Ascending aorta (tissue), 2 donors: ENCODE measurements at places on chromosomes 1 and 21. TPM values are rescaled to one million over a fixed set of nuclear protein-coding genes. Genes with fewer than 3 reads are reported as not detected.

- DNase-seq, result no peak
Measured at GRCh38 chr1:161427733-161428516, 60.2 kb upstream of the CFAP126 start.

DNA sequence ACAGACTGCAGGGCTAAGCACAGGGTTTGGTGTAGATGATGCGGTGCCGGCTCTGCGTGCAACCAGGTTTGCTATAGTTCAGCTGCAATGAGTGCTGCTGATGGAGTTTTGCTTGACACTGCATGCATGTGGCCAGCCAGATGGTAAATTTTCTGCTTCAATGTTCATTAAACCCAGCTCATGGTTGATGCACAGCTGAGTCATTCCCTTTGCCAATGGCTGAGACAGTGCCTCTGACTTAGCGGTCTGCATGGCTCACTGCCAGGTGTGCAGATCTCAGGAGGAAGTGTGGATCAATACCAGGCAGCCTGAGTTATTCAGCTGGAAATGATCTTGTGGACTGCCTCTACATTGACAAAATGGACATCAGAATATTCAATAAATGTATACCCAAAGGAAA, 172.7 kb upstream of the ZP4 start:
- DNase-seq, result no peak

- DNase-seq, result no peak
Measured at GRCh38 chr1:198169672-198170071, 12.9 kb downstream of the NEK7 start.

DNA sequence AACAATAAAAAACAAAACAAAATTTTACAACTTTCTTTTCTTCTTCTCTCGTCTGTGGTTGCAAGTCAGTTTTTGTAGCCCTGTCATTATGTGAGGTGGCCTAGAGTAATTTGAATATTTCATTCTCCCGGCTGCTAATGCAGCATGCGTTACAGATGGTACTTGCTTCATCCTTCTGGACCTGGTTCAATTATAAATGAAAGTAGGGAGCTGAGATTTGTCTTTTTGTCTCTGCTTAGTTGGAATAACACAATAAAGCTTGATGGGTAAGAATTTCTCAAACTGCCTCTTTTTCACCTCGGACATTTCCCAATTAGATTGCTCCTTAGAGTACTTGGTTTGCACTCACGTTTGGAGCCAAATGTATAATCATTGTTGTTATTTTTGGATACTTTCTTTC, 201.6 kb downstream of the PBX1 start:
- no peak for DNase-seq

DNA sequence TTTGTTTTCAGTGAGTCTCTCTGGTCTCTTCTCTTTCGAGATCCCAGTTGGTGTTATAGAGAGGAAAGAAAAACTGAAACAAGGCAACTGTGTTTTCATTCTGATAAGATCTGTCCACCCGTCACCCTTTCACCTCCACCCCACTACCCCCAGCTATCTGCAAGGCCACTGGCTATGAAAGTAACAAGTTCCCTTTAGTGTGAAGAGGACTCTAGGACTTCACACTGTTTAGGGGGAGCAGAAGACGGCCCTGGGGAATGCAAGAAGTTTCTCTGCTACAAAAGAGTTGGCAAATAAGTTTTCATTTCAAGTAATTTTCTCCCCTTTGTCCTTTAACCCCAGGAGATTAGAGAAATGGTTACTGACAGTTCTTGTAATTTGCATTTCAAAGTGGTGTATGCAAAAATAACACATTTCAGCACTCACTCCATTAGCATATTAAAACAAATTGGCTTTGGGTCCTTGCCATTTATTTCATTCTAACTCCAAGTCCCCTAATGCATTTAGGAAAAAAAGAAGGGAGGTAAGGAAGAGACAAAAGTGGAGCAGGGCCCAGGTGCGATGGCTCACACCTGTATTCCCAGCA, 79.6 kb upstream of the PPM1J start:
- DNase-seq, result no peak

GRCh38 chr21:37827913-37828312, 88.3 kb downstream of the KCNJ6 start:
- DNase-seq, result no peak

DNA sequence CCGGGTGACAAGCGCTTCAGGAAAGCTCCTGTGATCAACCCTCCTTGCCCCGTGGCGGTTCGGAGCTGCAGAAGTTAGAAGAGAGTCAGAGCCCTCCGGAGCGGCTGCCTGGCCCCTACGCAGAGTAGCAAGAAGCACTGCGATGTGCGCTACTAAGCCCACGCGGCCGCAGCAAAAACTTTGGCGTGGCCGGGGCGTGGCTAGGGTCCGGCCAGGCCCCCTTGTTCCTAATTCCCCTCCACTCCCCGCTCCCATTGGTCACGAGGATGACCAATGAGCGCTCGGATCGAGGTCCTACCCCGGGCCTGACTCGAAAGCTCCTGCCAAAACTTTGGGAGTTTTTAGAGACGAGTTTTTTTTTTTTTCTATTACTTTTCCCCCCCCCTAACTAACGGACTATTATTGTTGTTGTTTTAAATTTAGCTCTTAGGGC, at the start of gene HLX:
Gene HLX (plus strand): TSS at position 368 of the 433 bp plus-strand sequence. CDS start 415 bp downstream, outside the sequence.
- DNase-seq, result peak; percentile 94

DNA sequence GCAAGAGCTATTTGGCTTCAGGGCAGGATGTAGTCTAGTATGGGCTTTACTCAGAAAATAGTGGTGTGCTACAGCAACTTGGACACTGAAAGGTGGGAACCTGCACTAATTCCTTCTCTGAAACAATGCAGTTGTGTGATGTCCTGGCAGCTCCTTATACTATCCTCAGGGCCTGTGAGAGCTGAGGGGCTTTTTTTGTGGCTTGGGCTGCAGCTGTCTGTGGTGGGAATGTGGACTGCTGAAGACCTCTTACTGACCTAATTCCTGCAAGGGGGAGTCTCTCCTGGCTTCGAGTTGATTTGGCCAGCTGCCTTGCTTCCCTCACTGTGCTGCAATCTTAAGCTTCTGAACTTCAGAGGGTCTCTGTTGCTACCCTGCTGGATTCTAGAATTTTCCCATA, 22.3 kb upstream of the CHODL start:
- no peak for DNase-seq

DNA sequence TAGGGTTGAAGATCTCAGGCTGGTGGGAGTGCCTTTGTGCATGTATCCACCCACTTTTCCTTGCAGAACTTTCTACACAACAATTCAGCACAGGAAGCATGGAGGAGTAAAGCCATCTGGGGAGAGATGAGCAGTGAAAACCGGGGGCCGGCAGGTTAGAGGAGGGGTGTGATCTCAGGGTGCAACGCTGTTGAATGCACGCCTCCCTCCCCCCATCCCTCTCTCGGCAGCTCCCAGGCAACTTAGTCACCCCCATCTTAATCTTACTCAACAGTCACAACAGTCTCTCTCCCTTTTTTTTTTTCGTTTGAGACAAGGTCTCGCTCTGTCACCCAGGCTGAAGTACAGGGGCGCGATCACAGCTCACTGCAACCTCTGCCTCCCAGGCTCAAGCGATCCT, 16.6 kb upstream of the ABCG1 start:
- DNase-seq, result no peak

GRCh38 chr1:172431204-172431603, 10.7 kb downstream of the C1orf105 start:
- no peak for DNase-seq

DNA sequence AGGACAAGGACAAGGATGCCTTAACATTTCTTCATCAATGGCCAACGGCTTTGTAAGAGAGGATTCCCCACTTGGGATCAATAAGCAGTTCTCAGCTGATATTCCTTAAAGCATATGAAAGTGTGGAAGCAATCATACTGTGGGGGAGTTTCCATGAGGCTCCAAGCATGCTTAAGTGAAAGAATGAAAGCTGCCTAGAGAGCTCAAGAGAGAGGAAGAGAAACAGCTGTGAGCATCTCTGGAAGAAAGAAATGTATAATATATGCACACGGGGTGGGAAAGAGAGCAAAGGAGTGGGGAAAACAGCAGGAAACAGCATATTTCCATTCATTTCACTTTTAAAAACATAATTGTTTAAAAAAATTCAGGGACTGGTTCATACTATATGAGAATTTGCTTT, 94.7 kb upstream of the WARS2 start:
- no peak for DNase-seq

The KIFAP3 gene
- total RNA-seq, result 12.6 TPM

The C1QA gene
- 202 TPM for total RNA-seq

The RCC2 gene
- total RNA-seq, result 57.2 TPM

The RNU1-1 gene
- under 0.01 TPM for total RNA-seq

The OLIG2 gene
- total RNA-seq, result not detected

The LCE3D gene
- not detected for total RNA-seq

The FCRL5 gene
- total RNA-seq, result not detected

The HAPLN2 gene
- total RNA-seq, result 1.4 TPM

The CAMK1G gene
- total RNA-seq, result not detected

The ATG4C gene
- 9.7 TPM for total RNA-seq

The DMBX1 gene
- not detected for total RNA-seq
